ENCODE measurements at places on chromosomes 2 and 18. TPM values are rescaled to one million over a fixed set of nuclear protein-coding genes. Genes with fewer than 3 reads are reported as not detected.

DNA sequence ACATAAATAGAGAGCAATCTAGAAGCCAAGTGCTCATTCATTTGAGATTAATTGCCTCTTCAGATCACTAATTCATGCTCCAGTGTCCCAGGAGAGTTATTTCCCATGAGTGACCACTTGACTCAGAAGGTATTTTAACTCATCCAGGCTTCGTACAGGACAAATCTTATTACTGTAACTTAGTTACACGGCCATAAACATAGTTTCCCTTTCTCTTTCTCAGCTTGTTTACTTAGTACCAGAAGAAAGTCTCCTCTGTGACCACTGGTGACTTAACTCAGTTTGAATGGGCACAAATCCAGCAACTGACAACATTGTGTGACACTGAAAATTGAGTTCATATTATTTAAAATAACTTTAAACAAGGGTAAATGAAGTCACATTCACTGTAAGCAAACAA lies 25.3 kb downstream of the MMADHC start:
- no peaks in the 10 kb centered on the region for H3K36me3 ChIP-seq
- no peak overlapping the region for H3K4me3 ChIP-seq
- peaks cover 8% of the 10 kb centered on the region for H3K4me1 ChIP-seq
- peak overlapping the region; percentile 46 for H3K27ac ChIP-seq

DNA sequence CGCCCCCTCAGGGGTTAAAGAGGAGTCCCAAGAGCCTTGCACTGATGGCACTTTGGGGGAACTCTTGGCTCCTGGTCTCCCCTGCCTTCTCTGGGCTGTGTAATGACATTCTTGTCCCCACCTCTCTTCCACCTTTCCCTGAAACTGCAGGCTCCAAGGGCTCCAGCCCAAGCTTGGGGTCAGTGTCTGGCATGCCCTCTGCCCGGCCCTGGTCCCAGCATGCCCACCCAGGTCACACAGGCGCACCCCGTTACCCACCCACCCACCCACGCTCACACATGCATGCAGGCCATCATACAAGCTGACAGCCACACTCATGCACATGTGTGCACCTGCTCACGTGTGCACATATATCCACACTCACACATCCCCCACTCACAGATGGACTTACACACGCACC lies 6.9 kb upstream of the NT5DC4 start:
- H3K4me3 ChIP-seq, result no peak overlapping the region
- H3K27ac ChIP-seq, result no peak overlapping the region
- H3K4me1 ChIP-seq, result no peaks in the 10 kb centered on the region

- no peaks in the 10 kb centered on the region for H3K4me1 ChIP-seq
- no peak for DNase-seq
- H3K36me3 ChIP-seq, result no peaks in the 10 kb centered on the region
- H3K27ac ChIP-seq, result no peak overlapping the region
- no peaks in the 10 kb centered on the region for H3K27me3 ChIP-seq
Measured at GRCh38 chr2:96524482-96525210, 11.9 kb upstream of the ARID5A start.

DNA sequence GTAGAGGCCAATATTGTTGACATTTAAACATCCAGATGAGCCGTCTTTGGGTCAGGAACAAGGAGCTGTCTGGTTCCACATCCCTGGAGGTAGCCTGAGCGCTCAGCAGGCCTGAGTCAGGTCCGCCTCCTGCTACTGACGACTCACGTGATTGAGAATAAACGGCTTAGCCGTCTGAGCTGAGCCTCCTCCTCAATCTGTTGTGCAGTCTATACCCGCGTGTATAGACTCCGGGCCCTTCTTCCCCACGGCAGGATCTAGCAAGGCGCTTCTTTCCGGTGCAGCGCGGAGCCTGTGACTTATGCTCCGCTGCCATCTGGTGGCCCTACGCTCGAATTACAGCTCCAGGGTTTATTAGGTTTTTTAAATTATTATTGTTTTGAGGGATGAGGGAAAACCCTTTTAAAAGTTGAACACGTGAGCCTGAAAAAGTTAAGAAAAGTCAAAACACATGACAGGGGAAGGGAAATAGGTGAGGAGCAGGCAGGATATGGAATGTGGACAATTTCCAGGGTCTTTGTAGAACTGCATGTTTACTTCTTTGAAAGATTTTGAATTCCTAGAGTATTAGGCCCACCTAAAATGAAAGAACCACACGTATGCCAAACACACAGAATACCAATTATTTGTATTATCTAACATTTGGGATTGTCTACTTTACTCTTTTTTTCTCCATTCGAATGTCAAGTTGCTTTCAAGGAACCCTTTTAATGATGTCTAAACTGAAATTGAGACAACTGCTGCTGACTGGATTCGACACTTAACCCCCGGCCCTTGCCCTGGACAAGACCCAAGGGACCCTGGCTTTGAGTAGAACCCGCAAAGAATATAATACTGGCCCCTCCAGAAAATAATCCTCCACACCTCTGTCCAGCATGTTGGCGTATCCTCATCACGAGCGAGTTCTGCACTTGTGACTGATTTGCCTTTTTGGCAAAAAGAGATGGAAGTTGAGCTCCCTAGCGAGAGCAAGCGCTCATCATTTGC lies 112.4 kb upstream of the ZNF236 start:
- no peaks in the 10 kb centered on the region for H3K36me3 ChIP-seq
- no peak overlapping the region for H3K27ac ChIP-seq
- no peaks in the 10 kb centered on the region for H3K27me3 ChIP-seq
- H3K4me3 ChIP-seq, result no peak overlapping the region

Gene RMND5A
- total RNA-seq, result 75.3 TPM

GRCh38 chr18:67672155-67672554 lies 155.6 kb upstream of the DSEL start:
- no peaks in the 10 kb centered on the region for H3K36me3 ChIP-seq
- H3K4me3 ChIP-seq, result no peak overlapping the region
- no peaks in the 10 kb centered on the region for H3K4me1 ChIP-seq
- no peaks in the 10 kb centered on the region for H3K27me3 ChIP-seq

GRCh38 chr2:237567276-237568029 lies 1.1 kb downstream of the PRLH start:
- peaks cover 4% of the 10 kb centered on the region for H3K4me1 ChIP-seq
- DNase-seq, result no peak
- peaks cover 12% of the 10 kb centered on the region for H3K27me3 ChIP-seq
- no peak overlapping the region for H3K4me3 ChIP-seq
- no peak overlapping the region for H3K27ac ChIP-seq

Gene CDK15
- 0.14 TPM for total RNA-seq

DNA sequence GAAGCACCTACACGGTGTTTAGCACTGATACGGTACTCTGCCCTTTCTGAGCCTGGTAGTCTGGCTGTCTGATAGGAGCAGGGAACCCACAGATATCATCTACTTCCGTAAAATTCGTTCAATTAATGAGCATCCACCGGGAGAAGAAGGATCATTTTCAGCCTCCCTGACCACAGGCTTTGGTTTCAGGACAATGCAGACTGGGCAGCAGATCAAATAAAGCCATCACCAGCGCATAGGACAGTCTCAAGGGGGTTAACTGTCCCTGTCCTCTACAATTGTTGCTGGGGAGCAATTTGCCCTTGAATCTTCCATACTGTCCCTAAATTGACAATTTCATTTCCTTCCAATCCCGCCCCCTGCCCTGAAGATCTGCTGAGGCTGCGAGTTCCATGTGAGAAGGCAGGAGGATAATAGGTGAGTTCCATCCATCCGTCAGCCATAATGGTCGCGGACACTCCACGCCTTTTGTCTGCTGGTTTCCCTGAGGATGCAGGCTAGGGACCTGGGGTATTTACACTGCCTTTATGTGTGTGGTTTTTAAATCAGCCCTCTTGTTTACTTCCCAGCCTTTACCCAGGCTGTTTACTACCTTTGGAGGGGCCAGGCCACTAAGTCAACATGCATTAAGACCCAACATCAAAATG lies 110.0 kb downstream of the MYCN start:
- H3K27ac ChIP-seq, result no peak overlapping the region
- no peak for DNase-seq
- no peak overlapping the region for H3K4me3 ChIP-seq
- H3K36me3 ChIP-seq, result no peaks in the 10 kb centered on the region
- no peaks in the 10 kb centered on the region for H3K27me3 ChIP-seq

Gene FNDC4
- 0.80 TPM for total RNA-seq

GRCh38 chr2:128684523-128684922 lies 365.9 kb upstream of the HS6ST1 start:
- H3K4me3 ChIP-seq, result no peak overlapping the region
- H3K27ac ChIP-seq, result no peak overlapping the region
- H3K36me3 ChIP-seq, result no peaks in the 10 kb centered on the region
- no peaks in the 10 kb centered on the region for H3K27me3 ChIP-seq
- DNase-seq, result no peak
- H3K4me1 ChIP-seq, result no peaks in the 10 kb centered on the region

Gene ITSN2
- 37.4 TPM for total RNA-seq

Gene WNT6
- 164 TPM for total RNA-seq

- H3K27me3 ChIP-seq, result no peaks in the 10 kb centered on the region
- no peak for DNase-seq
- no peaks in the 10 kb centered on the region for H3K36me3 ChIP-seq
- no peak overlapping the region for H3K27ac ChIP-seq
- no peak overlapping the region for H3K4me3 ChIP-seq
- H3K4me1 ChIP-seq, result no peaks in the 10 kb centered on the region
Measured at GRCh38 chr2:217680381-217680780, 322.4 kb downstream of the TNS1 start.

GRCh38 chr18:2878656-2879330 lies 32.0 kb downstream of the EMILIN2 start:
- no peak for DNase-seq
- H3K36me3 ChIP-seq, result no peaks in the 10 kb centered on the region
- no peaks in the 10 kb centered on the region for H3K27me3 ChIP-seq
- no peak overlapping the region for H3K4me3 ChIP-seq
- no peaks in the 10 kb centered on the region for H3K4me1 ChIP-seq

GRCh38 chr18:69974365-69974764 lies 26.7 kb upstream of the CD226 start:
- no peak overlapping the region for H3K4me3 ChIP-seq
- H3K36me3 ChIP-seq, result no peaks in the 10 kb centered on the region
- DNase-seq, result no peak
- no peak overlapping the region for H3K27ac ChIP-seq

DNA sequence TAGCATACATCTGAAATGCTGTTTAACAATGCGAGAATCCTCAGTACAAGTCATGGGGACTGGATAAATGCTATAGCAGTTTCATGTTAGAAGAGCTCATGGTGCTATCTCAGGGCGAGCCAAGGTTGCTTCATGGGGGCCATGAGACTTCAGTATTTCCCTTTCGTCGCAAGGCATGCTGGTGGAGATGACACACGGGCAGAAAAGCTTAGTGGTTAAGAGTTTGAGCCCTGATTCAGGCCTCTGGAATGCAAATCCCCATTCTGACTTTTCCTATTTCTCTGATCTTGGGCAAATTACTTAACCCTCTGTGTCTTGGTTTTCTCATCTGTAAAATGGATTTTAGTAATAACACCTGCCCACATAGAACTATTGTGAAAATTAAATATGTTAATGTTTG lies 57.4 kb upstream of the EPHA4 start:
- H3K27me3 ChIP-seq, result no peaks in the 10 kb centered on the region
- no peaks in the 10 kb centered on the region for H3K4me1 ChIP-seq
- H3K36me3 ChIP-seq, result no peaks in the 10 kb centered on the region
- H3K27ac ChIP-seq, result no peak overlapping the region
- no peak for DNase-seq

DNA sequence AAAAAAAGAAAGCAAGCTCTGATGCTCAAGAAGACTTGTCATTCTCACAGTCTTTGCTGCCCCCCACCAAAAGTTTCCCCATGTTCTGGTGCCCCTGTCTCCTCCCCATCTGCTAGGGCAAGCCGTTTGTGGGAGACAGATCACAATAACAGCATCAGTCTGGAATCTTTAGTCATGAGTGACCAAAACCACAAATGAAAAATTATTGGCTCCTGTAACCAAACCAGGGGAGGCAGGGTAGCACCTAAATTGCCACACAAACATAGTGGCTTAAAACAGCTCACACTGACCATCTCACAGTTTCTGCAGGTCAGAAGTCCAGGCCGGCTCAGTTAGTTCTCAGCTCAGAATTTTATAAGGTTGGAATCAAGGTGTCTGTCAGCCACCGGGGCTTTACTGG lies 9.1 kb upstream of the B3GNT7 start:
- no peak for DNase-seq
- H3K36me3 ChIP-seq, result no peaks in the 10 kb centered on the region
- no peaks in the 10 kb centered on the region for H3K27me3 ChIP-seq
- peaks cover 14% of the 10 kb centered on the region for H3K4me1 ChIP-seq
- H3K4me3 ChIP-seq, result no peak overlapping the region

Measured in transverse colon (tissue), 4 donors.